SK-MEL-5 (cell line): ENCODE measurements at places on chromosomes 7 and 10. TPM values are rescaled to one million over a fixed set of nuclear protein-coding genes. Genes with fewer than 3 reads are reported as not detected.

The UNC5B gene
- 0.82 and 0.90 TPM in 2 replicates for total RNA-seq

The GSAP gene
- total RNA-seq, result 10.6 and 11.1 TPM in 2 replicates

The CDHR3 gene
- 3.1 and 5.1 TPM in 2 replicates for total RNA-seq

The PGAM2 gene
- not detected in 2 replicates for total RNA-seq

The HYAL4 gene
- total RNA-seq, result not detected in 2 replicates

The APBB1IP gene
- not detected in 2 replicates for total RNA-seq

The TMEM176A gene
- not detected in 2 replicates for total RNA-seq

The VGF gene
- total RNA-seq, result 848 and 983 TPM in 2 replicates

The PAPOLB gene
- 0.03 TPM in 1 of 2 replicates, not detected in the other for total RNA-seq

The GPNMB gene
- total RNA-seq, result 1,248 and 1,278 TPM in 2 replicates

The STRIP2 gene
- 12.1 and 12.2 TPM in 2 replicates for total RNA-seq

The MYL10 gene
- 1.1 TPM in 1 of 2 replicates, not detected in the other for total RNA-seq

The KDM7A gene
- 5.3 and 9.0 TPM in 2 replicates for total RNA-seq

The ANKRD61 gene
- total RNA-seq, result 0.50 and 0.51 TPM in 2 replicates

The STK17A gene
- 109 and 121 TPM in 2 replicates for total RNA-seq

The FAM180A gene
- total RNA-seq, result 0.43 TPM in 1 of 2 replicates, not detected in the other

The CAV2 gene
- 31.9 and 32.9 TPM in 2 replicates for total RNA-seq

The CNPY1 gene
- total RNA-seq, result not detected in 2 replicates

The MPLKIP gene
- 36.6 and 37.8 TPM in 2 replicates for total RNA-seq

The COBL gene
- total RNA-seq, result 8.6 and 9.2 TPM in 2 replicates

The FAM131B gene
- not detected in 2 replicates for total RNA-seq

The SRGN gene
- 3.9 and 4.8 TPM in 2 replicates for total RNA-seq

The IFIT1B gene
- not detected in 2 replicates for total RNA-seq

The CYP2E1 gene
- not detected in 2 replicates for total RNA-seq

The CYCS gene
- total RNA-seq, result 359 and 365 TPM in 2 replicates

The HOXA1 gene
- 5.6 TPM in 2 replicates for total RNA-seq

The ENO4 gene
- total RNA-seq, result 0.08 and 0.13 TPM in 2 replicates

The BLVRA gene
- total RNA-seq, result 32.8 and 34.9 TPM in 2 replicates

The IGFBP1 gene
- total RNA-seq, result not detected in 2 replicates

The ST8SIA6 gene
- 1.0 and 1.1 TPM in 2 replicates for total RNA-seq

The SP4 gene
- total RNA-seq, result 10.1 and 14.1 TPM in 2 replicates

The CROT gene
- 5.9 and 7.1 TPM in 2 replicates for total RNA-seq

The WNT2 gene
- not detected in 2 replicates for total RNA-seq

The NUP205 gene
- 121 and 138 TPM in 2 replicates for total RNA-seq

The EVX1 gene
- not detected in 2 replicates for total RNA-seq

The INHBA gene
- 0.05 and 0.29 TPM in 2 replicates for total RNA-seq

The MPP7 gene
- 0.34 and 0.72 TPM in 2 replicates for total RNA-seq

The FBXL13 gene
- 3.2 and 3.4 TPM in 2 replicates for total RNA-seq

The CALD1 gene
- 182 TPM in 2 replicates for total RNA-seq

The FGFR2 gene
- total RNA-seq, result 0.21 and 1.2 TPM in 2 replicates

The SKIDA1 gene
- 0.08 and 0.32 TPM in 2 replicates for total RNA-seq

The EN2 gene
- 2.2 and 3.0 TPM in 2 replicates for total RNA-seq

The TAS2R41 gene
- total RNA-seq, result not detected in 2 replicates

The METTL27 gene
- total RNA-seq, result 1.8 and 2.8 TPM in 2 replicates

The CPED1 gene
- 4.9 and 6.2 TPM in 2 replicates for total RNA-seq

The CPA2 gene
- total RNA-seq, result not detected in 2 replicates

The NPFFR1 gene
- not detected in 2 replicates for total RNA-seq

The ADARB2 gene
- 0.56 and 0.90 TPM in 2 replicates for total RNA-seq

The EPHA1 gene
- not detected in 2 replicates for total RNA-seq

The PBLD gene
- total RNA-seq, result 1.2 and 1.6 TPM in 2 replicates

The USP54 gene
- 112 and 113 TPM in 2 replicates for total RNA-seq

The TMEM139 gene
- total RNA-seq, result not detected in 2 replicates

The SLC16A9 gene
- total RNA-seq, result 0.03 TPM in 1 of 2 replicates, not detected in the other

The TAS2R4 gene
- 0.08 and 0.32 TPM in 2 replicates for total RNA-seq

The PSD gene
- 0.40 and 0.61 TPM in 2 replicates for total RNA-seq

The TMEM243 gene
- 40.2 and 43.6 TPM in 2 replicates for total RNA-seq

The MTURN gene
- 99.2 and 112 TPM in 2 replicates for total RNA-seq

The AKR1C4 gene
- total RNA-seq, result not detected in 2 replicates
